ENCODE measurements at places on chromosomes 7 and 10.

GRCh38 chr10:130040351-130040750 is 70.3 kb downstream of the C10orf143 start:
- DNase-seq = no peak

DNA sequence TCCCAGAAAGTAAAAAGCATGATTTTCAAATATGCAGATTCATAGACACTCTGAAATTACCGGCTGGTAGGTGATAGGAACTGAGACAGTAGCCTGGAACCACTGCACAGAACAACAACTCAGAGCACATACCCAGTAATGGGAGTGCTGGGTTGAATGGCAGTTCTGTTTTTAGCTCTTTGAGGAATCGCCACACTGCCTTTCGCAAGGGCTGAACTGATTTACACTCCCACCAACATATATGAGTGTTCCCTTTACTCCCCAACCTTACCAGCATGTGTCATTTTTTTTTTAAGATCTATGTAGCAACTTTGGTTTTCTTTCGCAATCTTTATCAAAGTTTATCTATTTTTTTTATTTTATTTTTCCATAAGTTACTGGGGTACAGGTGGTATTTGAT is 358.8 kb downstream of the CALN1 start:
- DNase-seq = no peak

DNA sequence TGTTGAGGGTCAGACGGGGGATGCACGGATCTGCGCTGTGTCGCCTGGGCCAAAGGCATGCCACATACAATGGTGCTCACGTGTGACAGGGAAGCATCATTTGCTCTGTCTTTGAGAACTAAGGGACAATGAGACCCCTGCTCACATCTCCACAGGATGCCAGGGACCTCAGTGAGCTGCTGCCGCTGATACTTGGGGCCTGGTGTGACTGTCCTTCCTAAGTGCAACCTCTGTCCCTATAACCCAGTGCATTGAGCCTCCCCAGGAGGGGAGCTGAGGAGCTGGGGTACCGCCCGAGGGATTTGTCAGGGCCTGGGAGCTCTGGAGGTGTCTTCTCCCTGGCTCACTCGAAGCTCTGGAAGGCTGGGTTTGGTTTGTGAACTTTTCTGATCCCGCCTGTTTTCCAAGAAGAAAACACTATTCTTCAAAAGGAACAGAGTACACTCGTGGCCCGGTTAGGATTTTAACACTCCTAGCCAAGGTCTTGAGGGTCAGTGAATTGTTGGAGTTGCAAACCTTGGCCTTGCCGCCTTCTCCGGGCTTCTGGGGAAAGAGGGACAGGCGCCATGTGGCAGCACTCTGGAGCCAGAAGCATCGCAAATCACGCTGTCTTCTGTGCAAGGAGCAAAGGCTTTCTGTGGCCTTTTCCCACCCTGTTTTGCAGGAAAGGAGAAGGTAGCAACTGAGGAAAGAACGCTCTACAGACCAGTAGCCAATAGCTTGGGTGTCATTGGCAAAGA is 26.2 kb upstream of the CTBP2 start:
- DNase-seq = no peak

DNA sequence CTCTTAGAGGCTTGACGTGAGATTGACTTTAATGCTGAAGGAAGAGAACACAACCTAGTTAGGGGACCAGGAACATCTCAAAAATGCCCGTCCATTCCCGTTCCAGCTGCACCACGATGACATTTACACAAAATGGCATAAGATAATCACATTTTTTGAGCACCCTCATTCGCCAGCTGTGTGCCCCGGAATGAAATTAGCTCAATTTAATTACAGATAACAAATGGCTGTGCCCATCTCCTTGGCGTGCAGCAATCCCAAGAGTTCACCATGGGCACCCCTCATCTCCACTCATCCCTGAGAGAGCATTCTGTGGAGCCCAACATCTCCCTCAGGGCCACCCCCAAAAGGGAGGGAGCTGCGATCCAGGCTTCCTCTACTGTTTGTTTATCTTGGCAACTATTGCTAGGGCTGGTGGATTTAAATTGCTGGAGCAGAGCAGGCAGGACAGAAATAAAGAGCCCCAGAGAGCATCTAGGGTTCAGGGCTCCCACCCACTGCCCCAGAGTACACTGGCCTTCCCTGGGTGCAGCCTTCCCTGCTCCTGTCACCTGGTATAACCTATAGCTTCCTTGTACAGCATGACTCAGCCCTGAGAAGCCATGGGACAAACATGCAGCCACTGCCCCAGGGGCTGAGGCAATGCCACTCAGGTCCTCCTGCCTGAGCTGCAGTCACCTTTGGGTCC is 263.5 kb downstream of the ZEB1 start:
- peak; percentile 68 for DNase-seq

DNA sequence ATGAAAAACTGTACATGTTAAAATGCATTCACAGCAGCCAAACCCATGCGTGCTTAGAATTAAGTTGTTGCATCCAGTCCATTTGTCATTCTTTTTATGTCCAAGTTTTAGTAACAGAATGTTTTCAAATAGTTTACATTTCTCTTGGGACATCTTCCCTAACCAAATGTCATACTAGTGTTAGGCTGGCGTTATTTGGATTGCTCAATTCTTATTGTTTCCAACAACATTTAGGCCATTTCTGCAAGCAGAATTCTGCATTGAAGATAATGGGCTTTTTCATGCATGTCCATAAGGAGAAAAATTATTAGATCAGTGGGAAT is 203.0 kb downstream of the HIBADH start:
- no peak for DNase-seq

- DNase-seq = no peak
These were observed 212.5 kb upstream of the CELF2 start for GRCh38 chr10:10804998-10805740.

DNA sequence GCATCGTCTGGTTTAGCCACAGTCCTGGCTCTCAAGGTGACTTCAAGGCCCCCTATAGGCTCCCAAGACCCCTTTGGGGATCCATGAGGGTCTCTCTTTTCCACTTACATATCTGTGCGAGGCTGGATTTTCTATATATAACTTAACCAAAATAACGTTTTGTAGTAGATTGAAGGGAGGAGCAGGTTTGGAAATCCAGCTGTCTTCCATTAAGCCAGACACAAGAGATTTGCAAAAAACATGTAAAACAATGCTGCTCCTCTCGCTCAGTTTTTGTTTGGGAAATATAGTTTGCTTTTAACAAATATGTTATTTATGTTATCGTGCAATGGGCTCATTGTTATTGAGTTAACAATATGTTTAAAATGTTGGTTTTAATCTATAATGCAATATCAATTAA is 811.2 kb downstream of the TYW1 start:
- no peak for DNase-seq

DNA sequence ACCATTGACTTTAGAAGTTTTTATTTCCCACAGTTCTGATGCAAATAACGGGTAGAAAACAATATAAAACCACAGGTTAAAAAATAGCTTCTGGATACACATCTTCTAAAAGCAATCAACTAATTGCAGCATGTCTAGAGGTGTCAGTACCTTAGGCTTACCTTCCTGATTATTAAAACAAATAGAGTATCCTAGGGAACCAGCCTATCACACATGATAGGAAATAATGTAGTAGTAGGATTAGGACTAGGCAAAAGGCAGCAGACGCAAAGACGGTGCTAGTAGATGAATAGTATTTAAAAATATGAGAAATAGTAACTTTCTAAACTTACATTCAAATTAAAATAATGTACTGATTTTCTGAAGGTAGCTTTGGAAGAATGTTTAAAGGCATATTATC is 41.7 kb upstream of the PHYHIPL start:
- no peak for DNase-seq

DNA sequence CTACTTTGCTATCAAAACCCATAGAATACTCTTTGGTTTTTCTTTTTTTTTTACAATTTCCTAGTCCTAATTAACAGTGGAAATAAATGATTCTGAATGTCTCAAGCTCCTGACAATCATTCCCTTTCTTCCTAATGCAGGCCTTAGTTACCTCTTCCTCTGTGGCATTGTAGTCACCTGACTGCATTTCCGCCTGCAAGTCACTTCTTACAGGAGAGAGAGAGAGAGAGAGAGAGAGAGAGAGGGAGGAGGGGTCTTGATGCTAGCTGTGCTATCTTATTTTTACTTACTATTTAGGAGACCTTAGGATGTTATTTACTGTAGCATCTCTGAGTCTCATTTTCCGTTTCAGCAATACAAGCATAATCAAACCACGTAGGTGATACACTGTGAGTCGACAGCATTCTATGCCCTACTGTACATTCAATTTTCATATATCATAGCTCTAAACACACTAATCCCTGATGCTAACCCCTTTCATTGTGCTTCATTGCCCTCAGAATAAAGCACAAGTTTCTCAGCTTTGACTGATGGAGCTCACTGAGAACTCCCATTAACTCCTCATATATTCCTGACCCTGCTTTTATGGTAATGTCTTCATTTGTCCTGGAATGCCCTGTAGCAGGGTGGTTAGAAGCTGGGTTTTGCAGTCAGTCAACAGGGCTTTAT is 1237.3 kb downstream of the XPNPEP1 start:
- DNase-seq = no peak

DNA sequence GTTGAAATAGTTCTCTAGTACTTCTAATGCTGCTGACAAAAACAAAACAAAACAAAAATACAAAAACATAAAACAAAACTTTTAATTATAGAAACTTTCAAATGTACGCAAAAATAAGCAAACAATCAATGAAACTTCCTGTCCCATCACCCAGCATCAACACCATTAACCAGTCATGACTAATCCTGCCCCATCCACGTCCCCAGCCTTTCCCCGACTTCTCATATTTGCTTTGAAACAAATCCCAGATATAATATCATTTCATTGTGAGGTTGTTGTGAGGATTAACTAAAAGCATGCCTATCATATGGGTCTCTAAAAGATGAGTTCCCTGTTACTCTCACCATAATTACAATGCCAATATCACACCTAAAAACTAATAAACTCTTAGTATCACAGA is 55.7 kb downstream of the CSTF2T start:
- DNase-seq = no peak

DNA sequence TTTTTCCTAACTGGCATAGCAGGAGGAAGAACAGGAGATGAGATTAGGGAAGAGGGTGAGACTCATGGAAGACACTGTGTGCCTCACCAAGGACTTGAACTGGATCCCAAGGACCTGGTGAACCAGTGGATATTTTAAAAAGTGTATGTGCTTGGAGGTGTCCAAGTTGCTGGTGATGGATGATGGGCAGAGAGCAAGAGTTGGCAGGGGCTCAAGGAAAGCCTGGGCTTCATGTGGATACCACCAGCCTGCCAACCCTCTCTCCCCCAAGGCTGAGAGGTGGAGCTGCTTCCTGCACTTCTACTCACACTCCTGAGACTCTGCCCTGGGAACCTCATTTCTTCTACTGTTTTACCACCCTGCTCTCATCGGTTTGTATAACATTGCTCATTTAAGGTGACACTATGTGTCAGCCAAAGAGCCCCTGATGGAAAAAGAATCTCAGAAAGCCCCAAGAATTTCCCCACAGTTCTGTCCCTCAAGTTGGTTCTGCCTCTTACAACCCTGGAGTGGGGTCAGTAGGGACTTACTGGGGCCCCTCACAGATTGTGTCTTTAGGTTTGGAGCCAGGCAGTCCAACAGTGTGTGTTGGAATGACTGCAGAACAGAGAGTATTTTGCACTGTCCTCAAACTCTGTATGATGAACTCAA is 56.2 kb upstream of the PDCD4 start:
- no peak for DNase-seq

DNA sequence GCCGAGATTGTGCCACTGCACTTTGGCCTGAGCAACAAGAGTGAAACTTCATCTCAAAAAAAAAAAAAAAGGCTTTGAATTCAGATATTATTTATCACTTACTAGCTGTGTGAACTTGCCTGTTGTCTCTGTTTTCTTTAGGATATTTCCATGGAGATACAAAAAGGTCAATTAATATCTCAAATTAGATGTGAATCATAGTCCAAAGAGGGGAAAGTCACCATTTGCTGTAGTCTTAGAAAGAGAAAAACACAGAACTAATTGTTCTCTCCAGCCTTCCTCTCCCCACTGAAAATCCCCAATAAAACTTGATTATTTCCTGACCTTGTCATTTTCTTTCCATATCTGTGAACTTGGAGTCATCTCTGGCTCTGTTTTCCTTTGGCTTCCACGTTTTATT is 21.2 kb downstream of the HEPACAM2 start:
- DNase-seq = no peak

GRCh38 chr7:138023618-138024342 is 21.9 kb upstream of the CREB3L2 start:
- DNase-seq = no peak

DNA sequence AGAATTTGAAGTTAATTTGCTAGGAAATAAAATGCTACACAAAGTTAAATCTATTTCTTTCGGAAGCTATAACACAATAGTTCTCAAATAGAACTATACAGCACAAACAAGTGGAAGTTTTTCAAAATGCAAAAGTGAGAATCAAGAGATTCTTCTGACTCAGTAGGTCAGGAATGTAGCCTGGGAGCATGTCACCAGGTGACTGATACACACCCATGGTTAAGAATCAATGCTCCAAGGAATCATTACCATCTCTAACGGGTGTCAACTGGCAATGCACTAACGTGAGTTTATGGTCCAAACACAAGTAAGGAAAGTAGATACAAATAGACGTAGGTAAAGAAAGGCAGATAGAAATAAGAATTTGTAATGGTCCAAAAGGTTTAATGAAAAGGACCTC is 170.5 kb downstream of the SRPK2 start:
- DNase-seq = no peak

DNA sequence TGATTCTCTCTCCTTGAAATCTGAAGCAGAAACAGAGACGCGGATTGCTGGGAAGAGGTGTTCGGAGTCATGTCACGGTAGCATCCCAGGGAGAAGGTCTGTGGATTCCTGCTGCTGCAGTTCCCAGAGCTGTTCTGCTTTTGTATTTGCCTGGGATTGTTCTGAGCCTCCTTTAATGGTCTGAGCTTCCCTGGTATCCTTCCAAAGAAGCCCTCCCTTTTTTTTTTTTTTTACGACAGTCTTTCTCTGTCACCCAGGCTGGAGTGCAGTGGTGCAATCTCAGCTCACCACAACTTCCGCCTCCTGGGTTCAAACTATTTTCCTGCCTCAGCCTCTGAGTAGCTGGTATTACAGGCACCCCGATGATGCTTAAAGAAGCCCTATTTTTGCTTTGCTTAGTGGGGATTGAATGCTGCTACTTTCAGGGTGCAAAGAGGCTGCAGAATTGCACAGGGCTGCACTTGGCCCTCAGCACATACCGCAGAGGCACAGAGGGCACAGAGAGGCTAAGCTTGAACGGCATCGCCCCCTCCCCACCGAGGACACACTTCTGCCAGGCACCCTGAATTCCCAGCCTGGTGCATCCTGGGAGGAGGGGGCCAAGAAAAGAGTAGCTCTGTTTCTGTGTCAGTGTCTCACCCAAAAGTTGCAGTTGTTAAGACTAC is 208.6 kb upstream of the GALNT17 start:
- no peak for DNase-seq

Measured in Right ventricle myocardium inferior (tissue), 1 donor.